ENCODE measurements at places on chromosomes 13 and 19.

- DNase-seq, result no peak
These were observed 109.9 kb downstream of the KLF12 start for GRCh38 chr13:74024314-74024713.

DNA sequence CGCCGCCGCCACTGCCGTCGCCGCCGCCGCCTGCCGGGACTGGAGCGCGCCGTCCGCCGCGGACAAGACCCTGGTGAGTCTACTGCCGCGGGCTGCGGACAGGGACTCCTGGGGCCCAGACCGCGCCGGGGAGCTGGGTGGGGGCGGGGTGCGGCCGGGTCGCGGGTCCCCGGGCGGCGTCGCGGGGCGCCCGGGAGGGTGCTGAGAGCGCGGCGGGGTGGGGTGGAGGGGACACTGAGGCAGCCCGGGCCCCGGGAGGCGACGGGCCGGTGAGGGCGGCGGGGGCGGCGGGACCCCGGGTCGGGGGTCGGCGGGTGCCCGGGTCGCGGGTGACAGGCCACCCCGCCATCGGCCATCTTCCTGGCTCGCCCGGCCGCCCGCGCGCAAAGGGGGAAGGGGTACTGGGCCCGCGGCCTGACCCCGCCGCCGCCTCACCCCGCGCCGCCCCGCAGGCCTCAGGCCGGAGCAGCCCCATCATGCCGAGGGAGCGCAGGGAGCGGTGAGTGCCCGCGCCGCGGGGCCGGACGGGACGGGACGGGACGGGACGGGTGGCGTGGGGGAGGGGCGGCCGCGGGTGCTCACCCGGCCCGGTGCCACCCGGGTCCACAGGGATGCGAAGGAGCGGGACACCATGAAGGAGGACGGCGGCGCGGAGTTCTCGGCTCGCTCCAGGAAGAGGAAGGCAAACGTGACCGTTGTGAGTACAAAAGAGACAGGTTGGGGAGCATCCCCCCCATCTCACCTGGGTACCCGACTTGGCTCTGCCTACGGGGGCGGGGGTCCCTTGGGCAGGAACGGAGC is 489 bp downstream of the CCNE1 start:
- no peak for DNase-seq

DNA sequence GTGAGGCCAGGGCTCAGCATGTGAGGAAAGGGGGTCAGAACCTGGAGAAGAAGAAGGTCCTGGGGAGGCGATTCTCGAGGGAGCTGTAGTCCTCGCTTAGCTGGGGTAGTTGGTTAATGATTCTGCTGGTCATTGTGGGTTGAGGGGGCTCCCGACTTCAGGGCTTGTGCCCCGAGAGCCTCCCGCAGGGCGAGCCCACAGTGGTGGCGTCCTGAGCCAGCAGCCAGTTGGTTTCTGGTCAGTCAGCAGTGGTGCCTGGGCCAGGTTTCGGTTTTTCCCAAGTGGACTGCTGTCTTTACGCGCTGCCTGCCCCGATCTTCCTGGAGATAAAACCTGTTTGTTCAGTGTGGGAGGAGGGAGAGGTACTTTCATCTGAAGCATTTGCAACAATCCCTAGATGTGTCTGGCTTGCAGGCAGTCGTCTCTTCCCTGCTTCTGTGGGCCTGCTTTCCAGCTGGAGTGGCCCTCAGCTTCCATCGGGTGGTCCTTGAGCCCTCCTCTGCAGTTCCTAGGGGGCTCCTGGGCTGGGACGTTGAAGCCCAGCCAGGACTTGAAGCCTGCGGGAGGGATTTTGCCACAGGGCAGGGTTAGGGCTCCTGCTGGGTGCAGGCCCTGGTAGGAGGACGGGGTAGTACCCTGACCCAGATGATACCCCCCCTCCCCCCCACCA is 3.2 kb downstream of the PTBP1 start:
- no peak for DNase-seq

- no peak for DNase-seq
These were observed 576.8 kb downstream of the UQCRFS1 start for GRCh38 chr19:28636016-28636629.

DNA sequence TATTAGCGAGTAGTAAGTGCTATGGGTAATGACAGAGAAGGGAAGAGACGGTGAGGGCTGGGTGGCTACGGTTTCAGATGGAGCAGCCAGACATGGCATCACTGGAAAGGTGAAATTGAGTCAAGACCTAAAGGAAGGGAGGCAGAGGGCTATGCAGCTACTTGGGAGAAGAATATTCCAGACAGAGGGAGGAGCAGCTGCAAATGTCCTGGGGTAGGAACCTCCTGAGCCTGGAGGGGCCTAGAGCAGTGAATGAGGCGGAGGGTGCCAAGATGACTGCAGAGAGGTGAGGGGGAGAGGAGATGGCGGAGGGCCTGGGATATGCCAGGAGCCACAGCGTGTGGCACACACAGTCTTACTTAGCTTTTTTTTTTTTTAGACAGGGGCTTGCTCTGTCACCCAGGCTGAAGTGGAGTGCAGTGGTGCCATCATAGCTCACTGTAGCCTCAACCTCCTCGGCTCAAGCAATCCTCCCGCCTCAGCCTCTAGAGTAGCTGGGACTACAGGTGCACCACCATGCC is 21.1 kb downstream of the PLEKHF1 start:
- no peak for DNase-seq
